ENCODE measurements at places on chromosomes 2 and 18. TPM values are rescaled to one million over a fixed set of nuclear protein-coding genes. Genes with fewer than 3 reads are reported as not detected.

The RNF125 gene
- total RNA-seq = 1.1 TPM

The TSHZ1 gene
- total RNA-seq = 13.1 TPM

The SEH1L gene
- total RNA-seq = 25.8 TPM

The NEURL3 gene
- 8.1 TPM for total RNA-seq

The PXDN gene
- 78.8 TPM for total RNA-seq

The HES6 gene
- 17.8 TPM for total RNA-seq

The TMEM17 gene
- total RNA-seq = 4.3 TPM

The ADD2 gene
- total RNA-seq = 2.4 TPM

The SGPP2 gene
- total RNA-seq = 1.8 TPM

The CHN1 gene
- total RNA-seq = 29.0 TPM

Measured in hepatocyte (in vitro differentiated cells).